ENCODE measurements at places on chromosomes 5 and 9.
A peak's percentile ranks its signal among the peaks of the same experiment; 100 is the strongest.

- DNase-seq: no peak
These were observed 51.7 kb upstream of the TUT7 start for GRCh38 chr9:86405926-86406325.

- DNase-seq: no peak
These were observed 4.2 kb downstream of the COL5A1 start for GRCh38 chr9:134645607-134646365.

DNA sequence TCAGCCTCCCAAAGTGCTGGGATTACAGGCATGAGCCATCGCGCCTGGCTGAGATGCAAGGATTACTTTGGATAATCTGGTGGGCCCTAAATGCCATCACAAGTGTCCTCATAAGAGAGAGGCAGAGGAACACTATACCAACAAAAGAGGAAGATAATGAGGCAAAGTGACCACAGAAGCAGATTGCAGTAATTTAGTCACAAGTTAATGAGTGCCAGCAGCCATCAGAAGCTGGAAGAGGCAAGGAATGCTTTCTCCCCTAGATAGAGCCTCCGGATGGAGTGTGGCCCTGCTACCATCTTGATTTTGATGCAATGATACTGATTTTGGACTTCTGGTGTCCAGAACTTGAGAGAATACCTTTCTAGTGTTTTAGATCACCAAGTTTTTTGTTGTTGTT lies 122.3 kb downstream of the SPATA31D1 start:
- DNase-seq: no peak

GRCh38 chr9:86054695-86055094 lies 44.7 kb downstream of the GOLM1 start:
- no peak for DNase-seq

- DNase-seq: peak; percentile 56
These were observed 66.4 kb upstream of the PLPP1 start for GRCh38 chr5:55601204-55601618.

DNA sequence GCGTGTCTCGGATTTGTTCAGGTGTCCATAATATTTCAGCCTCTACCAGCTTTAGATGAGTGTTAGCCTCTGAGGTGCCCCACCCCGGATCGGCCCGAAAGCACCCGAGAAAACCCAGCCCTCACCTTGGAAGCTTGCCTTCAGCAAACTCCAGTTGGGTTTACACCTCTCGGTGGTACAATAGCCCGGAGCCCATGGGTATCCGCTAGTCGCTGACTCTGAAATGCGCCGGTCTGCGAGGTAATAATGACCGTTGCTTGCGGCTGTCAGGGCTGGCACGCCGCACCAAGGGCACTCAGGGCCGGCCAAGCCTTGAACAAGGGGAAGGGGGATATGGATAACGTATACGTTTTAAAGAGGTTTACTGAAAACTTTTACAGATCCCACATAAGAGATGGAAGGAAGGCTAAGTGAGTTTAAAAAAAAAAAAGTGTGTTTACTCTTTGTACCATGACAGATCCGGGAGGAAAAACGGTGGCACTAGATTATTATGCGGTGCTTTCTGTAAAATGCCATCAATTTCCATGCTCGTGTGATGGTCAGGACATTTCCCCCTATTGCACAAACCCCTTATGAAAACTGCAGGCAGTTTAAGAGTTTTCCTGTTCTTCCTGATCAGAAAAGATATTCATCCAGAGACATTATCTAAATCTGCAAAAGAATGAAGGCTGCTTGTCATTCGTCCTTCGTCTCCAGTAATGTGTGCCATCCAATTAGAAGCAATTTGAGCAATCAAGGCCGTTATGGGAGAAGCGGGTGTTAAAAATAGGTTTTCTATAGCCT lies 124.2 kb downstream of the TMEM161B start:
- DNase-seq: no peak

DNA sequence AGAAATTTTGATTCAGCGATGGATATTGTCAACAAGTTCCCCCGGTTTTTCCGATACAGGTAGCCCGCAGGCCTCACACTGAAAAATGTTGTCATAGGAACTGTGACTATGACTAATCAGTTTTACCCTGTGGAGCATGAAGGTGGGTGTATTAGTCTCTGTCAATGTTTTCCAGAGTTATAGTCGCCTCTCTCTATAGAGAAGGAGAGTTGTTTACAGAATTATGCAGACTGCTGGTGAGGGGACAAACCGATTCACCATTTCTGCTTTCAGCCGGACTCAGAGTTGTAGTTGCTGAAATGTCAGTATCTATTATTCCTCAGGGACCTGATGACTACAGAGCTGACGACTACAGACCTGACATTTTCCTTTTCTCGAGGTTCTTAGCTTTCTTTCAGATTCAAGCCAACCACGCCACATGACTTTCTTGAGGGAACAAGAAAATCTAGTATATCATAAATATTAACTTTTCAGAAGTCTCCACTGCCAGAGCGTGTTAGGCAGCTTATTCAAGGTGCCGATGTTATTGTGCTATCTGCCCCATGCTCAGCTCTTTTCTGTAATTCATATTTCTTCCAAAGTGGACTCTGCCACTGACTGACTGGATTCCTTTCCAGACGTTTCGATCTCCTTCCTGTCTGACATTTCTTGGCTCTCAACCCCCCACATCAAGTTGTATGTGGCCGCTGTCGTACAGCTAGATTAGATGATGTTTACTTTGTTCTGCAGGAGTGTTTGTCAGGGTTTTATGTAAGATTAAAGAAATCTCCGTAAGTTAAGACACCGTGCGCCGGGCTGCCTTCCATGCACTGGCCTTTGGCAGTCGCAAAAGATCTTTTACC lies 178.1 kb downstream of the FGF1 start:
- DNase-seq: no peak

DNA sequence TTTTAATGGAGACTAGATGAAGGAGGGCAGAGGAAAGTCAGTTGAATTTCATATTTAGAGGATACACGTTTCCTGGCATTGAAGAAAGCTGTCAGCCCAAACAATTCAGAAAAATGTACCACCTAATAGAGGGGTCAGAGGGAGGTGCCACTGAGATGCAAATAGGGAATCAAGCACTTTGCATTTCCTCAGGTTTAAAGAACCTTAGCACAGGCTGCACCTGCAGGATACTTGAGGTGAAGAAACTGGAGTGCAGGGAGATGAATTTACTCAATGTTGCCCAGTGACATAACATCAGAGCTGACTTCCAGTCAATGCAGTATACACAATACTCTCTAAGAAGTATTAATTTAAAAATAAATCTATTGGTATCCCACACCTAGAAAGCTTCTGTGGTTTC lies 67.0 kb upstream of the MAST4 start:
- DNase-seq: no peak

GRCh38 chr5:161094411-161094810 lies 242.4 kb upstream of the ATP10B start:
- no peak for DNase-seq

GRCh38 chr9:14434158-14434504 lies 120.2 kb upstream of the NFIB start:
- no peak for DNase-seq

DNA sequence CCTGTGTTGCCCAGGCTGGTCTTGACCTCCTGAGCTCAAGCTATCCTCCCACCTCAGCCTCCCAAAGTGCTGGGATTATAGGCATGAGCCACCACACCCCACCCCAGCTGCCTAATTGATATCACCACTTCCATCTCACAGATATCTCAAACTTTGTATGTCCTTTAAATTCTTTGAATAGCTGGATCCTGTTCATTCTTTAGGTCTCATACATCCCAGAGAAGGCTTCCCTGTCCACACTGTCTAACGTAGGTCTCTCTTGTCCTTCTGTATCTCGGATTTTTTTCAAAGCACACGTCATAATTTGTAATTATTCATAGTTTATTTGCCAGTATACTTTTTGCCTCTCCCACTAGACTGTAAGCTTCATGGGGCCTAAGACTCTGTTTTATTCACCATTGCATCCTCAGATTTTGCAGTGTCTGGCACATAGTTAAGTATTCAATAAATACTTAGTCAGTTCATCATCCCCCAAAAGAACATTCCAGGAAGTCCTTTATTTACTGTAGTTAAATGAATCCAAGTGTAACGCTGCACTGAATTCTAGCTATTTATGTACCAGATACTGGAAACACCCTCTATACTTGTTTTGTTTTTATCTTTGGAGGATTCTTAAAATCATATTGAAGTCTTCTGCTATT lies 10.5 kb downstream of the ARSK start:
- no peak for DNase-seq

DNA sequence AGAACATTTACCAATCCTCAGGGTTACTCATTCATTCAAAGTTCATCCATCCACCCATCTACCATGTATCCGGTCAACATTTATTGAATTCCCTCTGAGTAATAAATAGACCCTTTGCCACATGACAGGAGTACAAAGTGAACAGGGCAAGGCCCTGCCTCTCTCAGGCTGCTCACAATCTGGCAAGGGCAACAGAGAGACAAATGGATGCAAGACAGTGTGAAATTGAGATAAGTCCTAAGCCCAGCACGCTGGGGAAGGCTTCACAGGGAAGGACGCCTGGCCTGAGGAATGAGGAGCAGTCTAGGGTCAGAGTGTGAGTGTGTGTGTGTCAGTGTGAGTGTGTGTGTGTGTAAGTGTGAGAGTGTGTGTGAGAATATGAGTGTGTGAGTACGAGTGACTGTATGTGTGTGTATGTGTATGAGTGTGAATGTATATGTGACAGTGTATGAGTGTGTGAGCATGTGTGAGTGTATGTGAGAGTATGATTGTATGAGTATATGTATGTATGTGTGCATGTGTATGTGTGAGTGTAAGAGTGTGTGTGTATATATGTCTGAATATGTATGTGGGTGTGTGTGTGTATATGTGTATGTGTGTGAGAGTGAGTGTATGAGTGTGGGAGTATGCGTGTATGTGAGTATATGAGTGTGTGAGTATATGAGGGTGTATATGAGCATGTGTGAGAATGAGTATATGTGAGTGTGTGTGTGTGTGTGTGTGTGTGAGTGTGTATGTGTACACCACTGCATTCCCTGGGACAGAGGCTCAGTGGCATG lies 145.6 kb downstream of the FSTL4 start:
- DNase-seq: no peak

DNA sequence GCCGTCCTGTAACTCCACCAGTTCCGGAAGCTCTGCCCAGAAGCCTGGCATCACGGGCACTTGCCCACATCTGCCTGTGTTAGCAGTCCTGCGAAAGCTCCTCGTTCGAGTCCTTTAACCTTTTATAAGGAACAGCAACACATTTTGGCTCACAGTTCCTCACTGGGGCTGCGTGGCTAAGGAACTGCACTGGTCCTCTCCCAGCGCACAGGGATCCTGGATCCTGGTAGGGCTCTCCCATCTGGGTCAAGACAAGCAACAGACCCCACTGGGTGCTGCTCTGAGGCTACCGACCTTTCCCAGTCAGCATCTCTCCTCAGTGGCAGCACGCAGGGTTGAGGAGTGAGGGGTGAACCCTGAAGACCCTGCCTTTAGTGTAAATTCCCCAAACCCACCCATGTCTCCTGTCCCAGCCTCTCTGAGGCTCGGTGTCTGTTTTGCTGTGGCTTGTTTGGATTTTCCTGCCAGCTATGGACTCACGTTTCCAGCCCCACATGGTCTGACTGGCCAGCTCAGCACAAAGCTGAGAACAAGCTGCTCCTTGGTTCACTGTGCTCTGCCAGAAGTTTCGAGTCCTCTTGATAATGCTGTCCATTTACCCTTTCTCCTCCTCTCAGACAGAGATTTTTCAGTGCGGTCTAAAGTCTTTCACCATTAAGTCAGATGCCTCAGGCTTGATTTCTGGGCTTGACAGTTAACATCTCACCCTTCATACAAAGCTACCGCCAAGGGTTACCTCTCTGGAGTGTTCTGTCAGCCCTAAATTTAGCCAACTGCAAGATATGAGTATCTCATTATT lies 80.0 kb downstream of the AK8 start:
- no peak for DNase-seq

DNA sequence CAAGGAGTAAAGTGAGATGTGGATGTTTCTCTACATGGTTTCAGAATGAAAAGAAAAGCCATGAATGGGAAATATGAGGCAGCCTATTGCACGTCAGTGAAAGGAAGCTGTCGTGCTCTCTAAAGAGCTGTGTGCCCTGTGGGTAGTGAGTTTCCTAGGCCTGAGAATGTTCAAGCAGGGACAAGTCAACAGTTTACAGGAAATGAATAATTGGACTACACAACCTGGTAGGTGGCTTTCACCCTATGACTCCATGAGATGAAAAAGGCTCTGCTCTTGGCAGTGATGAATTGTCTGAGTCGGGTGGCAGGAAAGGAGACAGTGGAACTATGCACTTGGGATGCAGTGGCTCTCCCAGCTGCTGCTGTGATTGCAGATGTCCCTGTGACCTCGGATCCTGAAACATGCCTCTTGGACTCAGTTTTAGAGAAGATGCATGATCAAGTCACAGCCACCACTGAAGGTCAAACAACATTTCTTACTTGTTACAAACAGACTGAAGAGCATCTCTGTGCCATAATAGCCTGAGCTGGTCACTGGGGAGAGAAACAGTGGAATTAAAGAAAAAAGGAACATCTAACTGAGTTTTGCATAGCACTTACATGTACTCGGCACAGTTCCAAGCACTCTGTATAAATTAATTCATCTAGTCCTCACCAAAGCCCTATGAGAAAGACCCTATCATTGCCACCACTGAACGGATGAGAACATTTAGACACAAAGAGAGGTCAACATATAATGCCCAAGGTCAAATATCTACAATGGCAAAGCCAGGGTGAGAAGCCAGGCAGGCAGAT lies 293.7 kb downstream of the SPOCK1 start:
- DNase-seq: no peak

- no peak for DNase-seq
These were observed 22.0 kb upstream of the PTBP3 start for GRCh38 chr9:112355427-112355897.

GRCh38 chr5:172919525-172920446 lies 39.4 kb upstream of the RPL26L1 start:
- DNase-seq: no peak

- no peak for DNase-seq
These were observed 61.9 kb upstream of the MEGF10 start for GRCh38 chr5:127228540-127229184.

DNA sequence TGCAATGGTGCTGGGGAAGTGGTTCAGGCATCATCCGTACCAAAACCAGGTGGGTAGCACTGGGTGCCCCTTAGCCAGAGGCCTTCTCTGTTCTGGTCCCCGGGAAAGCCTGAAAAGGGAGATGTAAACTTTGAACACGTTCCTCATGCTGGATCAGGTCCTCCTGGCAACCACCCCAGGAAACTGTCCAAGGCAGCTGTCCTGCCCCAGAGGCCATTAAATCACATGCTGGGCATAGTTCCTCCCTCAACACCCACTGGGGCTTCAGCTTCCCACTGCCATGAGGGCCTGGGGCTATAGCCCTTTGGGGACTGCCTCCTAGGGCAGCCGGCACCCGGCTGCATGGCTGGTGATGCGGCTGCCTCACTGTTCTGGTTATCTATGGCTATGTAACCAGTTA lies 228.9 kb upstream of the MVB12B start:
- DNase-seq: no peak

- no peak for DNase-seq
These were observed 37.3 kb downstream of the TRIO start for GRCh38 chr5:14180437-14180836.

DNA sequence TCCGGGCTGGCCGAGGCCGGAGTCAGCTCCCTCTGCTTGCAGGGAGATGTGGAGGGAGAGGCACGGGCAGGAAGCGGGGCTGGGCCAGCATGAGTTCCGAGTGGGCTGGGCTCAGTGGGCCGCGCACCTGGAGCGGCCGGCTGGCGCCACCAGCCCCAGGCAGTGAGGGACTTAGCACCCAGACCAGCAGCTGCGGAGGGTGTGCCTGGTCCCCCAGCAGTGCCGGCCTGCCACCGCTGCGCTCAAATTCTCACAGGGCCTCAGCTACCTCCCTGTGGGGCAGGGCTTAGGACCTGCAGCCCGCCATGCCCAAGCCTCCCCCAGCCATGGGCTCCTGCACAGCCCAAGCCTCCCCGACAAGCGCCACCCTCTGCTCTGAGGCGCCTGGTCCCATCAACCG lies 700.3 kb downstream of the DNAH5 start:
- DNase-seq: no peak

Measured in HS-27A (cell line).